Pancreas (tissue), 10 donors: ENCODE measurements at places on chromosomes 5 and 9. TPM values are rescaled to one million over a fixed set of nuclear protein-coding genes. Genes with fewer than 3 reads are reported as not detected.

The CYSRT1 gene
- not detected for total RNA-seq

The CD274 gene
- total RNA-seq, result 1.9 TPM

The CLIC3 gene
- 0.38 TPM for total RNA-seq

The CDKN2B gene
- total RNA-seq, result 13.9 TPM

The ANGPTL2 gene
- 2.2 TPM for total RNA-seq

The LAMC3 gene
- total RNA-seq, result 2.2 TPM

The SAPCD2 gene
- total RNA-seq, result 0.09 TPM

DNA sequence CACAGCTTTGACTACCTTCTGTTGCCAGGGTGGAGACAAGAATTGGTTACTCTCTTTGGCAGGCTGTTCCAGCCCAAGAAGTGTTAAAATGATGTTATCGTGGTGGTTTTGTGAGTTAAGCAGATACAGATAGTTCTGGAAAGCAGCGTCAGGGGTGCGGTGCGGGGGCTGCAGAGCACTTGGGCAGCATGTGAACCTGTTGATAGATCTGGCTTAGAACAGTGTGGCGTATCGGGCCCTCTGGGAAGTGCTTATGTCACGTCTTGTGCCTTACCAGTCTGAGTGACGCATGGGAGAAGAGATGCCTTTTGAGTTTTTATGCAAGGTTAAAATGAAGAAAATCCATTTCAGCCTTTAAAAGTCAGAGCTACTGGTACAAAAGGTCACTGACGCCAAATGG, 152.5 kb downstream of the PRKACG start:
- no peak for DNase-seq

DNA sequence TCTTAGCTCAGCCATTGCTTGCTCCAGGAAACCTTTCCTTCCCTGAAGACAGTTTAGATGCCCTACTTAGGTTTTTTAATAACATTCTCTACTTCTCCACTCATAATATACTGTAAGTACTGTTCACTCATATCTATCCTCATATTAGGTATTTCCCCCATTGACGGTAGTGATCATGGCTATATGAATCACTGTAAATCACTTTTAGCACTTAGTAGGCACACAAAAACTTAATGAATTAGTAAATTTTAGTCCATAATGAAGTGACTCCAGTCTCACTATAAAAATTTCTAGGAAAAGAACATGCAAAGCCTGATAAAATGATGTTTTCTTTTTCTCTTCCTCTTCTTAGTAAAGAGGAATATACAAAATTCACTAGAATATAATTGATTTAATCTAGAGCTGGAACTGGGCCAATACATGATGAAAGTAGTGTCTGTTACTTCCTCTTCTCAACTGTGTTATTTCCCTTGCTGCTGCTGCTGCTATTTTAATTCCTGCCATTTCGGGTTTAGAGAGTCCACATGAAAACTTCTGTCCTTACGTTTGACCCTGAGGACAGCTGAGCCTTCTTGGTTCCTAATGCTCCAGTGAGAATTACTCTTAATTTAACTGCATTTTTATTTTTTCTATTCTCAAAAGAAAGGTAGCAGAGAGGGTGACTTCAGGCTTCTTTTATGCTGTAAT, 73.5 kb downstream of the LNPEP start:
- no peak for DNase-seq

DNA sequence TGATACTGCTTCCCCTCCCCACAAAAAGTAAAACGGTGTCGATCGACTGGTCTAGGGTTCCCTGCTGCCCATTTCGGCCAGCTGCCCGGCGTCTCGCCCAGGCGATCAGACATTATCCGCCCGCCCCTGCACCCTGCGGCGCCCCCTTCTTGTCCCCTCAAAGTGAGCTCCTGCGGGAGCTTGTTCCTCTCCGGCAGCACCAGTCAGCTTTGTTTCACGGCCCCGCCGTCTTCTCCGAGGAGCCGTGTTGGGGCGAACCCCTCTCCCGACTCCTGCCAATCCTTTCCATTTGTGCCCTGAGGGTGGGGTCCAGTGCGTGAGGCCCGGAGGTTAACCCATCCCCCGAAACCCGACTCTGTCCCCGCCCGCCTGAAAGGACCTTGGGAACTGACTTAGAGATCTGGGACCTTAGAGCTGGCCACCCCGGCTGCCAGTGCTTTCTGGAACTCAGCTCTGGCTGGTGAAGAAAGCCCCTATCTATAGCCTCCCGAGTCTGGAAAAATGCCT, 518 bp downstream of the UBE2B start:
- DNase-seq, result peak; percentile 73

DNA sequence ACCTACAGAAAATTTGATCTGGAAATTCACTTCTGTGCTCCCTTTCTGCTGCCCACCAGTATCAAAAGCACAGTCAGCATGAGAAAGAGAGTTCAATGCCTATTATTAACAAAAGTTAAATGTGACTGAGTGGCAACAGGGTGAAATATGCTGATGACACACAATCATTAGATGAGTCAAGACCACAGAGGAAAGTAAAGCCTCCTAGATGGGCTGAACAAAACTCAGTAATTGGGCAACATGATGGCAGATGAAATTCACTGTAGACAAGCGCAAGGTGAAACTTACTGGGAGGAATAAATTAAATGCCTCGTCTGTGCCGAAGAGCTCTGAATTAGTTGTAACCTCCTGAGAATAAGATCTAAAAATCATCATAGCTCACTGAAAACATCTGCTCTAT, 752.8 kb downstream of the IRX1 start:
- no peak for DNase-seq

- peak; percentile 26 for DNase-seq
Observed at GRCh38 chr5:55407059-55407684, 99.4 kb downstream of the MTREX start.

- DNase-seq, result no peak
Observed at GRCh38 chr5:154271936-154272514, 81.5 kb downstream of the GALNT10 start.

DNA sequence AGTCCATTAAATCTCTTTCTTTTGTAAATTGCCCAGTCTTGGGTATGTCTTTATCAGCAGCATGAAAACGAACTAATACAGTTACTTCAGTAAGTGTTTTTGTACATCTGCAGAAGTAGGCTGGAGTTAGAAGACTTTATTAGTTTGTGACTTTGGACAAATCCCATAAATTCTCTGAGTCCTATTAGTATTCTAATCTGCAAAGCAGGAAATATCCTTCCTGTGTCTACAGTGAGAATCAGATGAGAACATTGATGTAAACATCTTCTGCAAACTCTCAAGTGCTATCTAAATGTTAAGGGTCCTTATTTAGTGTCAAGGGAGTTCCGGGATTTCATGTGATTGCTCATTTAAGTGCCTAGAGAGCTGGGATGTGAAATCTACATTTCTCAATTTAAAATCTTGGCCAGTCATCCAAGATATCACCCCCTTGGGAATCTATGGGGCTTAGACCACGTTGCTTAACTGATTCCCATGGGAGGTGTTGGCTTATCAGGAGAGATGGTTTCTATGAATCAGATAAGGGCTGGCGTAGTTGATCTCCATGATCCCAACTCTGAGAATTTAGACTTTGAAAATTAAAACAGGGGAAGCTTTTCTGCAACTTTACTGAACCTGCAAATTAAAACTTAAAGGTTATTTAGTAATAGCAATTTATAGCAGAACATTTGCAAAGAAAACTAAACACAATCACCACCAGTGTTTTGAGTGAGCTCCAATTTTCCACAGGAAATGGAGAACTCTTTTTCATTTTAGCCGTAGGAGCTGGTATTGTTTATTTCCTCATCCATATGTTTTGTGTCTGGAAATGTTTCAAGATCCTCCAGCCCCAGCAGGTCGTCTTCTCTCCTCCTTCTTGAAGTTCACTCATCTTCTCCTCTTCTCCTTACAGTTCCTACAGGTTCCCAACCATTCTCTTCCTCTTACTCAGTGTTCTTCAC, 241.6 kb upstream of the CD180 start:
- no peak for DNase-seq

DNA sequence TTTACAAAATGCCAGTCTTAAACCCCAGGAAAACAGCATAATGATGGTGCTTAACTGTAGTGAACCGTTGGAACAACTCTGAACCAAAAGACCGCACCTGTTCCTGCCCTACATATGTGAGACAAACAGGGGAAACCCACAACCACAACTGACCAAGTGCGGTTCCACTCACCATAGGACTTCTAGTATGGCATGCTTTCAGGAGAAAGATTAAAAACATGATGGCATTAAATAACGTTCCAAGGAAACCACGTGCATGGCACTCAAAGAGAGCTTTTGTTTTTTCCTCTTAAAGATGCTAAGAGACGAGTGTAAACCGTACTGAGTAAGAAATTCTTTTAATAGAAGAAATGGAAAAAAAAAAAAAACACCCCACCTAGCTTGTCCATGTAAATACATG, 119.8 kb downstream of the SSBP2 start:
- no peak for DNase-seq

DNA sequence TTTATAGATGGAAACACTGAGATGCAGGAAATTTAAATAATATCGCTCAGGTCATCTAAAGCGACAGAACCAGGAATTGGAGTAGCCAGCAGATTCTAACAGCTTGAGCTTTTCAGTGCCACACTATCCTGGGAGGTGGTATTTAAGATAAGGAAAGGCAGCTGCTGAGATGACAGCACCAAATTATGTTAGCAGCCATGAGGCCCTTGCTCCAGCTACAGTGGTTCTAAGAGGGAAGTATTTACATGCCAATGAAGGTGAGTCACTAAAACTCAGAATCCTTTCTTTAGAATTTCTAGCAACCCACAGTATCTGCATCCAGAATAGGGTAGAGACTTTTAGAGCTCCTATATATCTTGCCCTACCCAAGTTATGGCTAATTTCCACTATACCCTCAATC, 127.0 kb upstream of the VLDLR start:
- DNase-seq, result no peak

GRCh38 chr9:76082057-76082456, 191.6 kb downstream of the PCSK5 start:
- no peak for DNase-seq

DNA sequence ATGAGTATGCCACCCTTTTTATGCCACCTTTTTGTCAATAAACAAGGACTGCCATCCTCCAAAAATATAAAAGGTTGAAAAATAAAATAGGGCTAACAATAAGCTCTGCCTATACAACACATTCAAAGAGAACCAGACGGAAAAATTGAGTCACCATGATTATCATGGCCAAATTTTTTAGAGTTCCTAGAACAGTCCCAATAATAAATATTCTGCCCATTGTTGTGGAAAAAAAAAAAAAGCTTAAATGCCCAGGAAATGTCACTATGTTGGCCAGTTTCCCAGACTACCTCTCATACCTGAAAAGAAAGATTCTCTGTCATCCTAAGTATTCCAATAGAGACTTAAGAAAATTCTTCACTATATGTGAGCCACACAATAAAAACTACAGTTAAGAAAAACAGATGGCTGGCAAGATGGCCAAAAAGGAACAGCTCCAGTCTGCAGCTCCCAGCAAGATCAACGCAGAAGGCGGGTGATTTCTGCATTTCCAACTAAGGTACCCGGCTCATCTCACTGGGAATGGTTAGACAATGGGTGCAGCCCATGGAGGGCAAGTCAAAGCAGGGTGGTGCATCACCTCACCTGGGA, 149.0 kb downstream of the TMEM161B start:
- DNase-seq, result no peak

DNA sequence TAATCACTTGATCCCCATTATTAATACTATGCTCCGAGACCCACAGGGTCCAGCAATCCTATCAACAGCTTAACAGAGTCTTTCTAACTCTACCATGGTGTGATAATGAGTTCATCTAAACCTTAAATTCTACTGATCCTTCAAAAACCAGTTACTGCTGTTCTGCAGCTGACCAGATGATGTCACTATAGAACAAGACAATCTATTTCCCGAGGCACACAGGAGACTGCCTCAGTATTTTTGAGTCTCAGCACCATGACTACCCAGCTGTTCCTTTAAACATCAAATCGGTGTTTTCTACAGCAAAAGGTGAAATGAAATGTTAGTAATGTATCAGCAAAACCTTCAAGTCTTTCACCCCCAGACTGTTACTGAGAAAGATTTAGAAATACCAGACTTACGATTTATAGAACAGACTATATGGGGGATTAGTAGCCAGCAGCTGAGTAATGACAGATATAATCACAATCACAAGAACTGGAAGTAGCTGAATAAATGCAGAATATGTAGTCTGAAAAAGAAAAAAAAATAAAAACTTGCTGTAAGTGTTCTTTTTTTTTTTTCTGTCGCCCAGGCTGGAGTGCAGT, 16.9 kb downstream of the DNAJC18 start:
- DNase-seq, result no peak

DNA sequence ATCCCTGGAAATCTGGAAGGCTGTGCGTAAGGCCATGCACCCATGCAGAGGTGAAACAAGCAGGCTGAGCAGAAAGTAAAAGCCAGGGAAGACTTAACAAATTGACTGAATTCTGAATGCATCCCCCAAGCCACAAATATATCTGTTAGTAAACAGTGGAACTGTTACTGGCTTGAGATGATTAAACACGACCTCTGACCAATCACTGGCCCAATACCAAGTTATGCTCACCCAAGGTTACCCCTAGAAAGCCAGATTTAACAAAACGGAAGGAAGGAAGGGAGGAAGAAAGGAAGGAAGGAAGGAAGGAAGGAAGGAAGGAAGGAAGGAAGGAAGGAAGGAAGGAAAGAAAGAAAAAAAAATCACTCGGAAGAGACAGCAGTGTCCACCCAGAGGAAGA, 215.8 kb upstream of the CCNG1 start:
- no peak for DNase-seq

- DNase-seq, result no peak
Observed at GRCh38 chr9:122036408-122036807, 56.7 kb downstream of the TTLL11 start.

DNA sequence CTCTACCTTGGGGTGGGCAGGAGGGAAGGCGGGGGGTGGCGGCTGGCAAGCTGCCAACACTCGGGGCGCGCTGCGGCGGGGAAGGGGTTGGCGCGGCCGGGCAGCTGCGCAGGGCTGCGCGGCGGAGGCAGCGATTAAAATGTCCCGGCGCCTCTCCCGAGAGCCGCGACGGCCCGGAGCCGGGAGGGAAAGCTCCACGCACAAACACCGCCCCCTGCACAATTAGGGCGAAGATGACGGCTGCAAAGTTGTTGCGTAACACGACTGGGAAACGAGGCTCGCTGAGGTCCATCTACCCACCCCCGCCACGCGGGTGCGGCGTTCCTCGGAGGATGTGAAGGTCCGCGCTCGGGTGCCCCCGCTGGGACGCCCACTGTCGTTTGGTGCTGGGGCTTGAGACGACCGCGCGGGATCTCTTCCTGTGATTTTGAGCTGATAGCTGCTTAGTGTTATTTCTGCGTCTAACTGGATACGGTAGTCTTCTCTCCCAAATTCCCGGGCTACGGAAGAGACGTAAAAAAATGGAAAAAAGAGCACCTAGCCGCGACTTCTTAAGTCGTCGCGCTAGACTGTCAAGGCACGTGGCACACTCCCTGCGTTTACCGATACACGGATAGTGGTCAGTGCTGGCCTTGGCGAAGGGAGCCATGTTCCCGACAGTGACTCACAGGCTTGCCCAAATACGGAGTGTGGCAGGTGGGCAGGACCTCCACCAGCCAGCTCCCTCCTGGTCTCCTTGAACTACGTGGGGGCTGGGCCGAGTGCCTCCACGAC, 958 bp upstream of the NFIL3 start:
- DNase-seq, result peak; percentile 73

- no peak for DNase-seq
Observed at GRCh38 chr5:134175921-134176510, 734 bp downstream of the SKP1 start.
